ENCODE measurements at places on chromosomes 2 and 18.

DNA sequence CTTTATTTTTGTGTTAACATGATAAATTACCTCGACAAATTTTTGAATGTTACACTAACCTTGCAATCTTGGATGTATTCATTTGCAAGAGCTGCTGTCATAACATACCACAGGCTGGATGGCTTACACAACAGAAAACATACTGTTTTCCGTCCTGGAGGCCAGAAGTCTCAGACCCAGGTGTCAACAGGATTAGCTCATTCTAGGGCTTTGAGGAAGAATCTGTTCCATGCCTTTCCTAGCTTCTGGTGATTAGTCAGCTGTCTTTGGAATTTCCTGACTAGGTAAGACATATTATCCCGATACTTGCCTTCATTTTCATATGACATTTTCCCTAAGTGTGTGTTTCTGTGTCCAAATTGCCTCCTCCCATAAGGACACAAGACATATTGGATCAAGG, 188.6 kb upstream of the CDH19 start:
- no peak for DNase-seq

- peak; percentile 68 for DNase-seq
These were observed 11.4 kb downstream of the OSGEPL1 start for GRCh38 chr2:189751080-189751658.

DNA sequence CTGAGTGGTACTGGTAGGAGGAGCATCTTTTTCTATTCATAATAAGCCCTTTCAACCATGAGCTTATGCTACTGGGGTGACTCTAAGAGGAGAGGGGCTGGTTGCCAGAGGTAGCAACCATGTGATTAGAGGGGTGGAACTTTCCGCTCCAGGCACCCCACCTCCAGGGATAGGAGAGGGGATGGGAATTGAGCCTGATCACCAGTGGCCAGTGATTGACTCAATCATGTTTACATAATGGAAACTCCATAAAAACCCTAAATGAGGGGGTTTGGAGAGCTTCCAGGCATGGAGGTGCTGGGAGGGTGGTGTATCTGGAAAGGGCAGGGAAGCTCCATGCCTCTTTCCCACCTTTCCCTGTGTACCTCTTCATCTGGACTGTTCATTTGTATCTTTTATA, 46.6 kb upstream of the RHOB start:
- no peak for DNase-seq

- no peak for DNase-seq
These were observed 422.8 kb downstream of the SETBP1 start for GRCh38 chr18:45103319-45104048.

DNA sequence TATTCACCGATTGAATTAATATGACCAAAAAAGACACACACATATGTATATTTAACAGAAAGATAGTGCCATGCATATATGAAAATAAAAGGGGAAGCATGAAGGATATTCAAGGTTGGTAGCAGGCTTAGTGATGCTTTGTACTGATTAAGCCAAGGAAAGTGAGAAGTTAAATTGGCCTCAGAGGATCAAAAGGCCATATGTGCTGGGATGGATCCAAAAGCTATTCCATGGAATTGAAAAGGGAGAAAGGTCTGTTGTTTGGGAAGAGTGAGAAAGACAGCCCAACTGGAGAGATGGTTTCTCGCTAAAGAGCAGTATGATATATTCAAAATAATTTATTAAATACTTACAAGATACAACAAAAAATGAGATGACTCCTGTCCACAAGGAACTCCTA, 65.9 kb downstream of the INSIG2 start:
- DNase-seq: no peak

All from hematopoietic multipotent progenitor cell treated with erythropoietin and hydrocortisone succinate and interleukin-3 and kit ligand, for 15 days (in vitro differentiated cells).